ENCODE measurements at places on chromosomes 4 and X.

- peak; percentile 47 for DNase-seq
Measured at GRCh38 chr4:52873191-52873590, 11.1 kb downstream of the RASL11B start.

DNA sequence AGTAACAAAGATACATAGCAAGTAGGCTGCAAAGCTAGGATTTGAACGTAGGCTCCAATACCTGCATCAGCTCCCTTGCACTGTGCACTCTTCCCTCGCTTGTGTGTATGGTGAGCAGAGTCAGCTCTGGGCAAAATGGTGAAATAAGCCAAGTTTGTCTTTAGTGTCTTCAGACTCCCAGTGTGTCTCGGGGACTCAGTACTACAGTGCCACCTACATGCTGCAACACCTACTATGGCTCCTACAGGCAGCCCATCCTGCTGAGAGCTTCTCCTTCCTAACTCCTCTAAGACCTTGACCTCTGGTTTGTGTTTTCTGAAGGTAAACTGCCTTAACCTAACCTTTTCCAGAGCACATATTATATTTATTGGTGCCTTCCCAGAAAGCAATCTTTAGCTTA is 42.5 kb downstream of the RTL9 start:
- DNase-seq: no peak

GRCh38 chr4:168480931-168481611 is 779 bp upstream of the DDX60L start:
- no peak for DNase-seq

GRCh38 chr4:30879855-30880598 is 159.9 kb downstream of the PCDH7 start:
- no peak for DNase-seq

DNA sequence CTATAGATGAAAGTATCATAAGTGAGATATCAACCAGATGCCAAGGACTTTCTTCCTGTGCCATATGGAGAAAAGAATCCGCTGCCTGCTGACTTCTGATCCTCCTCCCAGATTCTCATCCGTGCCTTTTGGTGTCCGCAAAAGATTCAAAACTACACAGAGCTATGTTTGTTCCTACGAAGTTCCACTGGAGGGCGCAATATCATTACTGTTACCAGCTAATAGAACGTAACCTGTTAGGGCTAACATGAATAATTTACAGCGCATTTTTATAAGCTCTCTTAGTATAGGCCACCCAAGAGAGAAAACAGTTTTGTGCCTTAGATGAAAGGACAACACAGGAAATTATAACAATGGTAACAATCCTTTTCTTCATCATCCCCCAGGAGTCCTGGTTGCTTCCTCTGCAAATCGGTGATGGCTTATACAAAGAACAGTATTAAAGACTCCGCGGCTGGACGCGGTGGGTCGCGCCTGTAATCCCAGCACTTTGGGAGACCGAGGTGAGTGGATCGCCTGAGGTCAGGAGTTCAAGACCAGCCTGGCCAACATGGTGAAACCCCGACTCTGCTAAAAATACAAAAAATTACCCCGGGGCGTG is 22.8 kb upstream of the CENPVL3 start:
- DNase-seq: peak; percentile 67

DNA sequence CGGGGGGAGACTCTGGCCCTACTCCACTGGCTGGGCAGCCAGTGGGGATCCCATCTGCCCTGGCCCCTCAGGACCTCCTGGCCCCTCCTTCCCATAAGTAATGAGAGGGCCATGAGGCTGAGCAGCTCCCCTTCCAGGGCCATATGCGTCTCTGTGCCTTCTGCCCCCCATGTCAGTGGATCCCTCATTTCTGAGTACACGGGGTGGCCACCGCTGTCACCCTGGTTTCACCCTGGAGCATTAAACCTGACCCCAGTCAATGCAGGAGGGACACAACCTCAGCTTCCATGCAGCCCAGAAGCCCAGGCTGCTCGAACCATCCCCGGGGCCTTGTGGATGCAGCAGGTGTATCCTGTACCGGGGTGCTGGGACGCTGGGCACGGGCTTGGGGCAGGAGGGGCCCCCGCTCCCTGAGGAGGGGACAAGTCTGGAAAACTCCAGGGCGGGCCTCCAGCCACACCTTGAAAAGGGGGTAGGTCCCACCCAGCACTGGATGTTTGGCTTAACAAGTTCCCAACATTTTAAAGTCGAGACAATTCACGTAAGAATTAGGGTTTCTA is 24.2 kb downstream of the ATP5ME start:
- DNase-seq: no peak

- DNase-seq: no peak
Measured at GRCh38 chrX:13834355-13834754, 17.5 kb upstream of the GPM6B start.

DNA sequence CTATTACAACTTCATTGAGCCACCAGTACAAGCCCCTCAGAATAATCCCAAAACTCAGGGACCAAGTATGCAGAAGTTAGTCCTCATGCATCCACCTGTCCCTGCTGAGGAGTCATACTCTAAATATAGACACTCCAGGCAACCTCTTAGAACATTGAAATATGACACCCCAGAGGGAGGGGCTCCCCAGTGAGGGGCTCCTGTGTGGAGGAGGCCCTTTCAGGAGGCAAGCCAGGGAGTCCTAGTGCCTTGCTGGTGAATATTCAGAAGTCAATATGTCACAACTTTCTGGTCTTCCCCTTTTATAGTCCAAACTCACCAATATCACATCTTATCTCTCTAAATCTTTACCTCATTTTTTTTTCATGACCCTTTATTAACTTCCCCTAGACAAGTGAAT is 1.6 kb upstream of the ARMCX6 start:
- DNase-seq: peak; percentile 56

- DNase-seq: no peak
Measured at GRCh38 chr4:88242144-88242543, 42.2 kb downstream of the PPM1K start.

GRCh38 chrX:99248180-99248579 is 1161.9 kb downstream of the PCDH19 start:
- DNase-seq: no peak

DNA sequence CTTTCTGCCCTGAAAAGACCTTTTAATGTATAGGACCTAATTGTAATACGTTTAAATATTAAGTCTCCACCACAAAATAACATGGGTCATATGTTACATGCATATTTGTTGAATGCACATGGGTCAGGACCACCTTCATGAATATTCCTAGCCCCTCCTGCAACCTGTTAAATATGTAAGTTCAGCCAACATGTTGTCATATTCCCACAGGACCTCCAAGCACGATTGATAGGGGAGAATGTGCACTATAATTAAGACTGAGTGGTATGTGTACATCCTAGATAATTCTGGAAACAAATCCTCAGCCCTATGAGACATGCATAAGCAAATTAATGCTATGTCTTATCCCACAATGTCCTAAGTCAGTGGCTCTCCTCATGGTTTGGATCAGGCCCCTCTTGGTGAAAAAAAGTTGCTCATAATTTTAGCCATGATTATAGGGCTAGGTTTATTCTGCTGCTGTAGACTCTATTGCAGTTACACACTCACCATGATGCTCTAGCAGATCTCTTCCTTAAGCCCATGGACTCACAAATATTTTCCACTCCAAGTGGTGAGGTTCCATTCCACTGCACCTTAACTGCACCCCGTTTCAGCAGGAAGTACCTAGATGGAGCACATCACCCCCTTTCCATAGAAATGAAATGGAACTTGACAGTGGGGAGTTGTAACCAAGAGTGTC is 10.2 kb downstream of the TIGD2 start:
- DNase-seq: no peak

DNA sequence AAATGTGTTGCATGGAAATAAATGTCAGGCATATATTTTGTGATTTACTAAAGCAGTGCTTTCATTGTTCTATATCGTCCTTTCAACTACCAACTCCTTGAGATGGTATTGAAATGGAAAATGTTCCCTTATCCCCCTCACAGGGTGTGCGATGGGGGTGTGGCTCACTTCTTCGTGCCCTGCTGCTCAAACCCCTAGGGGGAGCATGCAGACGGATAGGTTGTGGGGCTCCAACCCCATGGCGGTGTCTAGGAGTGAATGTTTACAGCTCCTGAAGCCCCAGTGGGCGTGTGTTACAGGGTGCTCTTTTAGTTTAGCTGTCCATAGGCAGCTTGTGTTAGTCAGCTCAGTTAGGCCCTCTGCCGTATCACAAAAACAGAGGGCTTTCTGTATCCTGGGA is 287.7 kb upstream of the EMCN start:
- DNase-seq: no peak

GRCh38 chr4:5220028-5220427 is 168.7 kb downstream of the STK32B start:
- peak; percentile 70 for DNase-seq

GRCh38 chrX:20609916-20610415 is 343.3 kb upstream of the RPS6KA3 start:
- DNase-seq: no peak

DNA sequence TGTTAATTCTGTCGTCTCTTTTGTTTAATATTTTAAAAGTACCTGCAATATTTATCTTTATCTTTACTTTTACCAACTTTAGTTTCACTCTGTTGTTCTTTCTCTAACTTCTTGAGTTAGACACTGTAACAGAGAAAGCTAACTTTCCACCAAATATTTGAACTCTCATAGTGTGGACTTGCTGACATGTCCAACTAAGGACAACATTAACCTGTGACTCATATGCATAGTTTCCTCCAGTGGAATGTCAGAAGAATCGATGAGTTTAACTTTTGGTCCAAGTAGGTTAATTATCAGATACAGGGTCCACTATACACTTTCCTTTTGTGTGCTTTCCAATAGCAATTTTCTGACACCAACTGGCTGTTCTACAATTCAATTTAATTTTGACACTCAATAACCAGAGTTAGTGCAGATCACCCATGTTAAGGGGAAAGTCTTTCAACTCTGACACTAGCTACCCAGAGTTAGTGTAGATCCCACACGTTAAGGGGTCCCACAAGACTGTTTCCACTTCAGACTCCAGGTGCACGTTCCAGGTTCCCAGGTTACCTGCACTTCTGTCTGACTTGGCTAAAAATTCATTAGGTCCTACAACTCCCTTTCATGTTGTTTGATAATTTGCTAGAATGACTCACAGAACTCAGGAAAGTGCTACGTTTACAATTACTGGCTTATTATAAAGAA is 559.0 kb upstream of the AMOT start:
- no peak for DNase-seq

- no peak for DNase-seq
Measured at GRCh38 chr4:89573656-89574055, 263.3 kb downstream of the SNCA start.

DNA sequence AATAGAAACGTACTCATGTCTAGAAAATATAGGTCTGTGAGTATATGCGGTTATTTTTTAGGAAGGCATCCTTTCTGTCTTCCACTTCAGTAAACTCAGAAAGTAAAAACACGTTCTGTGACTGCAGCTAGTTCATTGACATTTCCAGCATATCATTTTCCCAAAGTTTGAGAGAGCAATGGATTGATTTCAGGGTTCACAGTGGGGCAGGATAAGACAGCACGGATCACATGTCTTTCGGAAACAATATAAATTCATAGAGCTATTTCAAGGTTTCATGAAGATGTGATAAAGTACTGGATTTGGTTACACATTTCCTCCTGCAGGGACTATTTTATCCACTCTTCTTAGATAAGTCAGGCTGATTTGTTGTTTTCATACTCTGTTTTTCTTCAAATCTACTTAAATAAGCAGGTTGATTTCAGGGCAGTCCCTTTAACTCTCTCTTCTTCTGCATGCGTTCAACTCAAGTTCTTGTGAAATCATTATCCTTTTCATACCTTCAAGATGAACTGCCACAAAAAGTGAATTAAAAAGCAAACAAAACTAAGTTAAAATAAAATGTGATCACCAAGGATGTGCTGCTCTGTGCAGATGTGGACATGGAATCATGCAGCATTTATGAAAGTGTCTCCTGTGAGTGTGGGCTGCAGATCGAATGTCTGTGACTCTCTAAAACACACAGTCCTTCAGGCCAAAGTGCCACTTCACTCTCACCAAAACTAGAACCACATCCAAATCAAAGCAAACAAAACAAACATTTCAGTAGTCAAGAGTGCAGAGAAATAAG is 187.7 kb downstream of the UNC5C start:
- no peak for DNase-seq

DNA sequence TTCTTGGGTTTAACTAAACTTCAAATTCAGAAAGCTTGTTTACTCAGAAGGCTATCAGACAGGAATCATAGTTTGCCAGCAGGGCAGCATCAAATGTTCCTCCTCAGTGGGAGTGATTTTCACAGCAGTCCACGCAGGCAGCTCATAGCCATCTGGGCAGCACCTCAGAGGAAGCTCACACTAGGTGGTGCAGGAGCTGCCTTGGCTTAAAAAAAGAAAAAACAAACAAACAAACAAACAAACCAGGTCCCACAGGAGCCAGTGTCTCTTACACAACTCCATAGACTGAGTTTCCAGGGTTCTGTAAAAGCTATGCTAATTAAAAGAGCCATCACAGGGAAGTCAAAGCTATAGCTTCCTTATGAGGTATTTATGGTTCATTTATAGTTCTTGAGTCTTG is 10.5 kb upstream of the KLHL5 start:
- DNase-seq: no peak

DNA sequence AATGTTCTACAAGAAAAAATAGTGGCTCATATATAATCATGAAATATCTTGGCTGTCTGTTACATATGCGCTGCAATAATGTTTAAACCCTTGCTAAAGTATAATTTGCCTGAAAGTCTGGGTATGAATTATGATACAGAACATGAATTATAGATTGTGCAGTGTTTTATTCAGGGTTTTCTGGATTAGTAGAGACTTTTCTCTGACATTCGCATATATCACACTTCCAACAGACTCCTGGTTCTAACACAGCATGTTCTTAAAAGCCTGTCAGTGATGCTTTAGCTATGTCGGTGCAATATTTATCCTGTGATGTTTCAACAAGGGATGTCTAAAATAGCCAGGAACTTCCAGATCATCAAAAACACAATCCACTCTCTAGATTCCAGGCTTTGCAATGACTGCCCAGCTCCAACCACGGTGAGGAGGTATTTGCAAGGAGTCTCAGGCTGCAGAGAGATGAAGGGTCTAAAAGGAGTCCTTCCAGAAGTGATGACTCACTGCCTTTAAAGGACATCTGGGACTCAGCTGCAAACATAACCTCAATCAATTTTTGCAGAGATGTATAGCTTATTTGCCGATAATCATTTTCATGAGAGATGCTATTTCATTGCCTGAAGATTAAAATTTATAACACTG is 69.4 kb downstream of the RWDD4 start:
- DNase-seq: no peak

GRCh38 chr4:19776929-19777328 is 474.8 kb upstream of the SLIT2 start:
- no peak for DNase-seq

- no peak for DNase-seq
Measured at GRCh38 chrX:67622053-67622585, 78.3 kb downstream of the AR start.

GRCh38 chr4:66284991-66285451 is 614.7 kb upstream of the EPHA5 start:
- no peak for DNase-seq

GRCh38 chrX:110006821-110007375 is 4.0 kb downstream of the TMEM164 start:
- no peak for DNase-seq

DNA sequence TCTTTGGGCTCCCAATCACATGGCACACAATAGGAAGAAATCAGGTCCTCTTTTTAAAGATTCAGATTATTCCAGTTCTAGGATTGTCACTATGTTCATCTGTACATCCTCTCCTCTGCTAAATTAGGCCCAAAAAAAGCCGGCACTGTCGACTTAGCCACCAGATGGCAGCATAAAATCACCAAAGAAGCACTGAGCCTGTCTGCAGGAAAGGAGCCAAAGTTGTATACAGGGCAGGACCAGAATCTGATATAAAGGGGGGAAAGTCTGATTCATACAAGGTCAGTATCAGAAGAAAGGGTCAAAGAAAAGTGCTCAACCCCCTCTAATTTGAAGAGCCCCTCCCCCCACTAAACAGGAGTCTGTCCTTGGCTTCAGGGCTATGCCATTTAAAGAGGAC is 292.5 kb downstream of the CHIC1 start:
- DNase-seq: peak; percentile 73

Measured in neural progenitor cell (in vitro differentiated cells).